ENCODE measurements at places on chromosomes 4 and X.

DNA sequence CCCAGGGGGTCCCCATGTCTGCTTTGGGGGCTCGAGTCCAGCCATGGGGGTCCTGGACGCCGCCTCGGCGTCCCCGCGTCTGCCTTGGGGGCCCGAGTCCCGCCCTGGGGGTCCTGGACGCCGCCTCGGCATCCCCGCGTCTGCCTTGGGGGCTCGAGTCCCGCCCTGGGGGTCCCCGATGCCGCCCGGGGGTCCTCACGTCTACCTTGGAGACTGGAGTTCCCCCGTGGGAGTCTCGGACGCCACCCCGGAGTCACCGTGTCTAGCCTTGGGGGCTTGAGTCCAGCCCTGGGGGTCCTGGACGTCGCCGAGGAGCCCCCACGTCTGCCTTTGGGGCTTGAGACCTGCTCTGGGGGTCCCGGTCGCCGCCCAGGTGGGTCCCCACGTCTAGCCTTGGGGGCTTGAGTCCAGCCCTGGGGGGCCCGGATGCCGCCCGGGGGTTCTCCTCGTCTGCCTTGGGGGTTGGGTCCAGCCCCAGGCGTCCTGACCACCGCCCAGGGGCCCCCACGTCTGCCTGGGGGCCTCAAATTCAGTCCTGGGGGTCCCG is 1.1 kb upstream of the GTPBP6 start:
- DNase-seq = no peak

DNA sequence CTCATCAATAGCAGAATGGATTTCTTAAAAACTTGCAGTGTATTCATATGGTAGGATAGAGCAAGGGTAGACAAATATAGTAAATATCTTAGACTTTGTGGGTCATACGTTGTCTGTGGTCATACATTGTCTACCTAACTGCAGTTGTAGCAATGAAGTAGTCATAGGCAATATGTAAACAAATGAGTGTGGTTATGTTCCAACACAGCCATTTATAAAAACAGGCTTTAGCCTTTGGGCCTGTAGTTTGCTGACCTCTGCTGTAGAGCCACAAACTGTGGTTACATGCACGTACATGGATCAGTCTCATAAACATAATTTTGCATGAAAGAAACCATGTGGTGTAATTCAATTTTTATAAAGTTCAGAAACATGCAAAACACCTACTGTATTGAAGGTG is 98.9 kb downstream of the LARP1B start:
- DNase-seq = no peak

DNA sequence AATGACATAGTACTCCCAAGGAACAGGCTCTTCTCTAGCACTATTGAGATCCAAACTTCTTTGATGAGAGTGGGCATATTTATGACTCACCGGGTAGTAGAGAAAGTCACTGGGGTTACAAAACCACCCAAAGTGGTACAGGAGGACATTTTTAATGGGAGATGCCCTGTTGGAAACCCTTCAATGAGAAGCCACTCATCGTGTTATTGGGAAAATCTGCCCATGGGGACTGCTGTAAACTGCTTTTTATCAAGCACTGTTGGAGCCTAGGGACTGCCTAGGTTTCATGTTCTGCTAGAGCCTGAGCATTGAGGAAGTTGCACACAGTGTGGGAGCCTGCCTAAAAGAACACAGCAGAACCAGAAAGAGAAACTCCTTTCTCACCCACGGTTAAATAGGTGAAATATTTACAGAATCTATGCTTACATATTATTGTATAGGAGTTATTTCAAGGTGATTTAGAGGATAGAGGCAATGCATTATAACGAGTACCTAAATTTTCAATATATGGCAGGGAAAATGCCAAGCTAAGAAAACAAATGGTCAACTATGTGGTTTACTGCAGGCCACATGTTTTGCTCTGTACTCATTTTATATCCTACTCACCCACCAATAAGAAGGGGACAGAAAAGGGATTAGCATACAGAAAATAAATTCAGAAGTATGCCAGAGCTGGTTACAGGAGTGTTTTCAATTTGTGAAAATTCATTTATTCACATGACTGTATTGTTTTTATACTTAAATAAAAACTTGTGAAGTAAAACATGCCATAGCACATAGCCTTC is 559.1 kb downstream of the FSTL5 start:
- DNase-seq = no peak

DNA sequence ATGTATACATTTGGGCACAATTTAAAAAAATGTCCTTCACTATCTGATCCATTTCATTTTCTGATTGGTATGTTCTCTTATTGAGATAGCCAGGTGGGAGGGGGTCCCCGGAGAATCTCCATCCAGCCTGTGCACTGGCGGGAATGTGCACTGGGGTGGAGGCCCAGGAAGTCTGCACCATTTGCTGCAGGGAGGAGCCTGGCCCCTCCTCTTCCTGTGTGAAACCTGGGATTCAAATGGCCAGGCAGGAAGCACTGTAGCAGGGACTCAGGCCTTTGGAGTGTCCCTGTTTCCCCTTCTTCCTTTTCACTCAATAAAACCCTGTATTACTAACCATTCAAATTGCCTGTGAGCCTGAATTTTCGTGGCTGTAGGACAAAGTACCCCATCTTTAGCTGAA is 44.3 kb downstream of the GPRIN3 start:
- DNase-seq = peak; percentile 47

GRCh38 chrX:119622356-119623232 is 16.4 kb upstream of the NKRF start:
- no peak for DNase-seq

DNA sequence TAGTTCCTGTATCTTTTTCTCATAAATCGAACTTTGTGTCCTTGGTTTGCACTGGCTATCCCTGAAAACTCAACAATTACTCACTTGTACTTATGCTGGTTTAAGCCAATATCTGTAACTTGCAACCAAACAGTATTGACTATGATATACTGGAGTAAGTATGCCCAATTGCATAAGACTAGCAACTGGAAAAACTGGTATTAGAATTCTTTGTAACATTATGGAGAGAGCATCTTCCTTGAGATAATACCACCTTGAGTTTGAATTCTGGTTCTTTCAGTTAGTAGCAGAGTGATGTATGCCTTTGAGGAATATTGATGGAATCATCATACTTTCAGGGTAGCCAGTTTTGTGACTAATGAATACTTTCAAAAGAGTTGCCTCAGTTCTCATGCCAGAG is 28.1 kb downstream of the BMP3 start:
- no peak for DNase-seq

GRCh38 chr4:138671106-138671505 is 344.5 kb upstream of the NOCT start:
- no peak for DNase-seq

DNA sequence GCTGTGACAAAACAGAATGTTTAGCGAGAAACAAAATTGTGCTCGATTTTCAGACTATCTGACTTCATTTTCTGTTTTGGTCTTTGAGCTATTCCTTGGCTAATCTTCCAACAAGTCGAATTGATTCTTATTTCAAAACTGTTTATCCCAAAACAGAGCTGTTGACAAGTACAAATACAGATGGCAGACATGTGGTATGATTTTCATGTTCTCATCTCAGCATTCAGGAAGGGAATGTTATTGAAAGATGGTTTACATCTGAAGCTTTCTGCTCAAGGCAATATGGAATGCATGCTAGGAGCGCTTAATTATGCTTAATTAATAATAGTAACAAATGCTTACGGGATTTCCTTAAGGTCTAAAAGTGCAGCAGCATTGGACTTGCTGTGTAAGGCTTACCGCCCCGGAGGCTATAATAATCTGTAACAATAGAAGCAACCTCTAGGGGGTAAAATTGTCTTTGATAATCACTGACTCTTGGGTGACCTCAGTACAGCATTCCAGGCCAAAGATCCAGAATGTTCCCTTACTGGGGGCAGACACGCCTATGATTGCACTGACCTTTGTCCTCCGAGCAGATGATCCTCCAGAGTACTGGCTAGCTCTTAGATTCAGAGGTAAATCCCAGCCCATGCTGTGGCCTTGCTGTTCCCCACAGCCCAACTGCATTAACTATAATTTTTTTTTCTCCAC is 16.4 kb downstream of the LSM6 start:
- DNase-seq = peak; percentile 32

GRCh38 chrX:143642426-143642825 is 6.5 kb upstream of the SLITRK4 start:
- no peak for DNase-seq

DNA sequence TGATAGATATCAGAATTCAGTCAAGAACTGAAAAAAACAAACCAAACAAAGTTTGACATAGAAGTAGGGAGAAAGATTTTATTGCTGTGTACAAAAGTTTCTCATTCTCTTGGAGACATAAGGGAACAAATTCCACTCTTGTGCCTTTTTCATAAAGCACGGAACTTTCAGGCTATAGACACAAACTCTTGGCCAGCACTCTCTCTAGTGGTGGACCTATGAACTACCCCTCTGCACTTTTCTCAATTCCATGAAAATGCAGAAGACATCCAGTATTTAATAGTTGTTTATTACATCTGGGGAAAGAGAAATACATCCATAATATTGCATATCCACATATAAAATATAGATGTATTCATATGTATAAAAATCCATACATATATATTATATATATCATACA is 291.6 kb upstream of the HS3ST1 start:
- DNase-seq = peak; percentile 53

- DNase-seq = no peak
These were observed 94.4 kb downstream of the IL15 start for GRCh38 chr4:141730805-141731204.

DNA sequence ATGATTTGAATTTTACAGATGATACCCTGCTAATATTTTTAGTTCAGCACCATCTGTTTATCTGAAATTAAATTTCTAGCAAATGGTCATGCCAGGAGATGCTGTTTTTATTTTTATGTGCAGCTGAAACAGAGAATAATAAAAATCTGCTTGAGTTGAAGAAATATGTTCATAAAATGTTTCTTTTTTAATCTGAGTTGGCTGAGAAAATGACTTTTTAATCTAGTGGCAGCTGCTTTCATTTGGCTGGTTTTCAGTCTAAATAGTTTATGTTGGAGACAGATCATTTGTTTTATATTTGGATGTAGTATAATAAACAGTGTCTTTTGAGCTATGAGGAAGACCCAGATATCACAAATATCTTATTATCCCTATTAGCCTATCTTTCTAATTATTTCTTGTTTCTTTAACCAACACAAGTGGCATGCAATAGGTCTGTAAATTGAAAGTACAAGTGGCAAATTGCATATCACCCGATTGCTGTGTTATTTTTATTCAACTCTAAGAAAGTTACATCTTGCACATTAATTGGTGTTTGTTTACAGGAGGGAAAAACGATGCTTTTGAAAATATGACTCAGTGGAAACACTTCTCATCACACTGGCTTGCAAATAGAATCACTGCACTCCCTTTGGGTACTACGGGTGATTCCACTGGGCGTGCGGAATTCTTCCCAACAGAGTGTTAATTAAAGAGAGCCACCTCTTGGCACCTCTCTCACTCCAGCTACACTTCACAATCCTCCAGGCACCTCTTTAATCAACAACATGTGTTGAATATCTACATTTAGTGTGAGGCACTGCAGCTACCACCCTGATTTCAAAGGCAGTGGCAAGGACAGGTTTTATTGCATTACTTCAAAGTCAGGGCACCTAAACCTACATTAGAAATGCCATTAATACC is 51.7 kb upstream of the AP1S2 start:
- DNase-seq = no peak

GRCh38 chr4:100421361-100421978 is 96.4 kb downstream of the EMCN start:
- peak; percentile 34 for DNase-seq

GRCh38 chr4:184375027-184375426 is 99.3 kb downstream of the IRF2 start:
- peak; percentile 21 for DNase-seq

GRCh38 chrX:52576946-52577345 is 60.1 kb upstream of the XAGE1B start:
- no peak for DNase-seq

DNA sequence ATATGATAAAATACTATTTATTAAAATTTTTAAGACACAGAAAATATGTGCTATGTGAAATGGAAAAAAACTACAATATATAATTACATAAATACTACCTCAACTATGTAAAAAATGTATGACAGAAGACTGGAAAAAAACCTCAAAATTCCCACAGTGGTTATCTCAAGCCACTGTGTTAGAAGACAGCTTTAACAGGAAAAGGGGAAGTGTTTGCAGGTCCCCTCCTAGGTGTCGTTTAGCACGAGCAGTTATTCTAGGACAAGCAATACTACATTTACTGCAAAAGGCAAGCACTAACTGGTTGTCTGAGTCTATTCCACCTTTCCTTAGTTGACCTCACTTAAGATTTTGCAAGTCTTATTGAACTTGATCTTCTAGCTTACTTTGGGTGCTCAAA is 44.9 kb upstream of the PHF8 start:
- DNase-seq = no peak

DNA sequence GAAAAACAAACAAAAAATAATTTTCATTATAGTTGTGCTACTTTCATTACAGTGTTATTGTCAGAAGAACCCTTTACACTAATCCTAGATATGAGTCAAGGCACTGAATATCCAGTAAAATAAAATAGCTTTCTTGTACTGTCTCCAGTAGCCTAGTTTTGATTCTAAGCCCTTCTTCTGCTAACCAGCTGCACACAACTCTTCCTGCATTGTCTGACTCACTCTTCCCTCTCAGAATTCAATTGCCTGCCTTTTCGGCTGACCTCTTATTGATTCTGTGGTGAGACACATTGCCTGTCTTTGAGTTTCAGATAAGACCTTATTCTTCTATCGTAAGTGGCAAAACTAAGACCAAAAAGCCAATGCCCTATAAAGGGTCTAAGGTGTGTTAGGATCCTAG is 26.7 kb upstream of the PCDH18 start:
- DNase-seq = no peak

GRCh38 chr4:153409924-153410501 is 56.1 kb upstream of the TMEM131L start:
- DNase-seq = peak; percentile 1

- peak; percentile 66 for DNase-seq
These were observed 87.8 kb upstream of the BMPR1B start for GRCh38 chr4:94669672-94670664.
